Ascending aorta (tissue), 2 donors: ENCODE measurements at places on chromosomes 7 and 10. TPM values are rescaled to one million over a fixed set of nuclear protein-coding genes. Genes with fewer than 3 reads are reported as not detected.

DNA sequence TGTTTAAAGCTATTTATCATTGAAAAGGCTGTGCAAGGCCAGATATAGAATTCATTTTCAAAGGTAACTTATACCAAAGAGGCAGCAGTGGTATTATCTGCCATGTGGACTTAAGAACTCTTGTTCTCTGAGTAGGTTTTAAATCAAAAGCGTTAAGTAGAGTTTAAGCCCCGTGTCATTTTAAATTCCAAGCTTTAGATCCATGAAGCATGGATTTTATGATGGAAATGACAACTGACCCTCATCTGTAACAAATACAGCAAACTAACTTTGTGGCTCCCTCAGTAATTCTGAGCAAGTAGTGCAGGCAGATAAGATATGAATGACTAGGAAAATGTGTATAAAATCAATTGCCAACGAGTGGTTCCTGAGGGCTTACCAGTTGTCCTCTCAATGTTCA is 247.0 kb downstream of the WDR11 start:
- DNase-seq, result no peak

- no peak for DNase-seq
Measured at GRCh38 chr7:30980751-30981150, 17.0 kb downstream of the GHRHR start.

GRCh38 chr10:72319416-72320254 is 35.1 kb downstream of the DNAJB12 start:
- DNase-seq, result peak; percentile 95

GRCh38 chr7:1314908-1315450 is 82.3 kb downstream of the UNCX start:
- no peak for DNase-seq

DNA sequence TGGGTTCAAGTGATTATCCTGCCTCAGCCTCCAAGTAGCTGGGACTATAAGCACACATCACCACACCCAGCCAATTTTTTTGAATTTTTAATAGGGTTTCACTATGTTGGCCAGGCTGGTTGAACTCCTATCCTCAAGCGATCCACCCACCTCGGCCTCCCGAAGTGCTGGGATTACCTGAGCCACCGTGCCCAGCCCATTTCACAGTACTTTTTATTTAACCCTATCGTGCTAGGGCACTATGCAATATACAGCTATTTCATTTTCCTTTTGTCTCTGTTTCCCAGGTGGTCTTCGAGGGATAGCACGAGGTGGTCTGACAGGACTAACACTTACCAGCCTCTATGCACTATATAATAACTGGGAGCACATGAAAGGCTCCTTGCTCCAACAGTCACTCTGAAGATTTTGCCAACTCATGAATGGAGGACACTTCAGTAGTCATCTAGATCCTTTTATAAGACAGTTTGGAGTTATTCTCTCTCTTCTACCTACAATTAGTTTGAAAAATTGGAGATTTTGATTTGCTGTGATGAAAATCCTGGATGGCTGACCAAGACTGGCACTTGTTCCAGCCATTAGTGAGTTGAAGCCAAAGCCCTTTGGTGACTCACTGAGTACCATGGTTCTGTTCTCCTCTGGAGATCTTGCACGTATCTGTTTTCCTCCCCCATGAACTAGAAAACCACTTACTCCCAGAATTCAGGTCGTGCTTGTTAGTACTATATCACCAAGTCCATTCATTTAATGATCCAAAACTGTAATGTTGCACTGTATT is 27.3 kb downstream of the NCOA4 start:
- no peak for DNase-seq

GRCh38 chr7:135905355-135905754 is 71.8 kb downstream of the MTPN start:
- no peak for DNase-seq

DNA sequence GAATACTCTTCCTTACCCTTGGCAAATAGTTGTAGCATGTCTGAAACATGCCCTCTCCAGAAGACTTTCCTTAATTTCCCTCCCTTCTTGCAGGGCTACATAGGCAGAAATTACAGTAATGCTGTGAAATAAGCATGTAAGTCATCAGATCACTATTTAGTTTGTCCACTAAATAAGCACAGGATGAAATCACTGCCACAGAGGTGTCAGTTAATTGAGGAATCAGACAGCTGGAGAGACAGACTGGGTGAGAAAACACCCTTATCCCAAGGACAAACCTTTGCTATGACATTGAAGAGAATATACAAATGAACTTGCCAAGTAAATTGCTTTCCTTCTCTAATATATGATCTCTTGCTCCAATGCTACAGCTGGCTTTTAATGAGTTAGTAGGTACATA is 129.3 kb downstream of the CHRM2 start:
- no peak for DNase-seq

DNA sequence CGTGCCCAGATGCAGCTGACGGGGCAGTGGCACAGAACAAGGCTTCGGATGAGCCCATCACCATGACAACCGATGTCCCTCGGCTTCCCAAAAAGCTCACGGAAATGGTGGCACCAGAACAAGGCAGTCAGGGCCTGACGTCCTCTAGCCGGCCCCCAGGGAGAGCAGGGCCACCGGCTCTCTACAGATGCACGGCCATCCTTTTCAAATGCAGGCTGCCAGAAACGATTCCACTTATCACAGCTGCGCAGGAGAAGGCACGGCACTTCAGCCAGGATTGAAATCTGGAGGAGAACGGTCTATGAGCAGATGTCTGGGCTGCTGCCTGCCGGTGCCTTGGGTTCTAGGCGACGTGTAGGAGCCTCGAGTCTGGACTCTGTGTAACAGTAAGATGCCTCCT is 223.8 kb downstream of the ZMYND11 start:
- DNase-seq, result no peak

DNA sequence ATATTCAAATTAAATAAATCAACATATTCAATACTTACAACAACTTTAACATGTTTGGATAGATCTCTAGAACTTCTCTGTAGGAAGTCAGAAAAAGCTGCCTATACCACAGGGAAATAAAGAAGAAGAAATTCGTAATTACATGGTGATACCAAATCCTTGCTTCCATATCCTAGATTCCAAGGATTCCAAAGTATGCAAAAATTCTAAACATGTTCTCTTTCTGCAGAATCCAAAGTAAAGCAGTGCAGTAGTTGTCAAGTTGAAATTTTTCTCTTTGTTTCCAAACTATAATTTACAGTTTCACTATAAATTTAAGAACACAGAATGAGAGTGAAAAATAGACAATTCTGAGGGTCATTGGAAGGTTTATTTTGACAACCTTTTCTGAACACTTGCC is 233.7 kb upstream of the PTN start:
- DNase-seq, result no peak

The TCF7L2 gene
- total RNA-seq, result 8.2 TPM

The ZNF746 gene
- 27.5 TPM for total RNA-seq

The CTAGE15 gene
- total RNA-seq, result 0.21 TPM

The METTL27 gene
- not detected for total RNA-seq

The NME8 gene
- total RNA-seq, result 0.96 TPM

The CDC123 gene
- 33.2 TPM for total RNA-seq

The ZNF33A gene
- total RNA-seq, result 8.0 TPM
